ENCODE measurements at places on chromosomes 2 and 18.

DNA sequence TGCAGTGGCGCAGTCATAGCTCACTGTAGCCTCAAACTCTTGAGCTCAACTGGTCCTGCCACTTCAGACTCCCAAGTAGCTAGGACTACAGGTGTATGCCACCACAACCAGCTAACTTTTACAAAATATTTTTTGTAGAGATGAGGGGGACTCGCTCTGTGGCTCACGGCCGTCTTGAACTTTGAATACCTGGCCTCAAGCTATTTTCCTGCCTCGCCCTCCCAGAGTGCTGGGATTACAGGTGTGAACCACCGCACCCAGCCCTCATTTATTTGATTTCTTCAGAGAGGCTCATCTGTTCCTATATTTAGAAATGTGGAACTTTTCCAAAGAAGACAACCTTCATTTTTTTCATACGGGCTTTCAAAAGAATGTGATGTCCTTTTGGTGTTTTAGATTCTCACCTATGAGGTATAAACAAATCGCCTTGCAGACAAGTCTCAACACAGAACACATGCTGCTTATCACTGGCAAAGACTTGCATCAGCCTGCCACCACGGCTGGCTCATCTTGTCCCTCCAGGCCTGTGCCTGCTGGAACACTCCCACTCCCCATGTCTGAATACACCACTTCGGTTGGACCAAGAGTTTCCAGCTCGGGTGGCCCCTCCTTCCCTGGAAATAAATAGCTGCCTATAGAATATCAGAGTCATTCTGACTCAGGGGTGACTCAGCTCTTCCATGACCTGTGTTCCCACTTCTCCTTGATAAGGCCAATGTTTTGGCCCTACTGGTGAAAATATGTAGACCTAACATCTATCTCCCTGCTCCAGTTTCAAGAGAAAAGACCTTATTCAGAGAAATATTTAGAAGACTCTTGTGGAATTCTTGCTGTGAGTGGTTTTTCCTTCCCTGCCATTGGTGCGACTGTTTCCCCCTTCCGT lies 202.6 kb downstream of the TGIF1 start:
- DNase-seq = no peak

GRCh38 chr2:191521608-191522208 lies 156.2 kb upstream of the NABP1 start:
- no peak for DNase-seq

- DNase-seq = no peak
These were observed 215.7 kb downstream of the TMEM182 start for GRCh38 chr2:102977426-102978090.

- DNase-seq = no peak
These were observed 25.1 kb downstream of the INPP5D start for GRCh38 chr2:233085037-233085838.

- DNase-seq = no peak
These were observed 21.4 kb downstream of the ANKRD30B start for GRCh38 chr18:14769381-14769780.

DNA sequence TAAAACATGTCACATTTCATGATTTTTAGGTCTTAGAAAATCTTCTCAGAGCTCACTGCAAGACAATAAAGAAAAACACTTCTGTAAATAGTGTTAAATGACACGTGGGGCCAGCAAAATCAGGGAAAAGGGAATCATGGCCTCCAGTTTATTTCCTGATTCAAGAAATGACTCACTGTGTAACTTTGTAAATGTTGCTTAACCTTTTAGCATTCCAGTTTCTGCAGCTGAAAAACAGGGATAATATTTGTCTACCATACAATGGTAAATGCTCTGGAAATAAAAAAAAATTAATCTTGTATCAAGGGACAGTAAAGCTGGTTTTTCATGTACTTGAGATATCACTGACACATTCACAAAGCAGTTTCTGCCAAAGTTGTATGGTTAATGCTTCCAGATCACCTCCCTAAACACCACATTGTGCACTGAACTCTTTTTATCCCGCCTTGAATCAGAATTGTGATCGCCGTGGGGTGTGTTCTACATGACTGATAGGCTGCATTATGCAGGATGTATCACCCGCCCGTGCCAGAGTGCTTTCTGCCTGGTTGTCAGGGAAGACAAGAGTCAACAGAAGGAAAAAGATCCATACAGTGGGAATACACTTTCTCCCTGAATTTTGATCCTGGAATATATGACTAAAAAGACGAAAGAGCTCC lies 238.8 kb downstream of the IKZF2 start:
- no peak for DNase-seq

- no peak for DNase-seq
These were observed 147.5 kb upstream of the NCK2 start for GRCh38 chr2:105597011-105597805.

- DNase-seq = no peak
These were observed 32.7 kb upstream of the MAP4K3 start for GRCh38 chr2:39469807-39470206.

- no peak for DNase-seq
These were observed 125.7 kb upstream of the TCF4 start for GRCh38 chr18:55713707-55714106.

- DNase-seq = no peak
These were observed 584.3 kb upstream of the PIK3C3 start for GRCh38 chr18:41370740-41371139.

GRCh38 chr2:127511917-127512316 lies 14.4 kb downstream of the IWS1 start:
- no peak for DNase-seq

DNA sequence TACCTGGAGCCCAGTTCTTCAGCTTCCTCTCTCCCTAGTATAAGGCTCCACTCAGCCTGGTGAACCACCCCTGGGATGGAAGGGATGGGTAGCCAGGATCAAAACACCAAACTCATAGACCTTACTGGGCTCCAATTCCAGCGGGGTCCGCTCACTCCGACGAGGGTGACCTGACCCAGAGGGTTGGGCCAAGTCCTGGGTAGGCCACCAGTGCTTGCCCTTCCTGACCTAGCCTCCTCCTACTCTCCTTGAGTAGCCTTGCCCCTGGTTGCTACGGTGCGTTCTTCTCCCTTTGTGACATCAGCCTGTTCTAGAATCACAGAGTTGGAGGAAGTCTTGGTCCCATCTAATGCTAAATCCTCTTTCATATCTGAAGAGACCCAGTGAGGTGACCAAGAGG lies 537 bp upstream of the STAT4 start:
- DNase-seq = no peak

- DNase-seq = no peak
These were observed 40.0 kb upstream of the EPG5 start for GRCh38 chr18:46007165-46007564.

DNA sequence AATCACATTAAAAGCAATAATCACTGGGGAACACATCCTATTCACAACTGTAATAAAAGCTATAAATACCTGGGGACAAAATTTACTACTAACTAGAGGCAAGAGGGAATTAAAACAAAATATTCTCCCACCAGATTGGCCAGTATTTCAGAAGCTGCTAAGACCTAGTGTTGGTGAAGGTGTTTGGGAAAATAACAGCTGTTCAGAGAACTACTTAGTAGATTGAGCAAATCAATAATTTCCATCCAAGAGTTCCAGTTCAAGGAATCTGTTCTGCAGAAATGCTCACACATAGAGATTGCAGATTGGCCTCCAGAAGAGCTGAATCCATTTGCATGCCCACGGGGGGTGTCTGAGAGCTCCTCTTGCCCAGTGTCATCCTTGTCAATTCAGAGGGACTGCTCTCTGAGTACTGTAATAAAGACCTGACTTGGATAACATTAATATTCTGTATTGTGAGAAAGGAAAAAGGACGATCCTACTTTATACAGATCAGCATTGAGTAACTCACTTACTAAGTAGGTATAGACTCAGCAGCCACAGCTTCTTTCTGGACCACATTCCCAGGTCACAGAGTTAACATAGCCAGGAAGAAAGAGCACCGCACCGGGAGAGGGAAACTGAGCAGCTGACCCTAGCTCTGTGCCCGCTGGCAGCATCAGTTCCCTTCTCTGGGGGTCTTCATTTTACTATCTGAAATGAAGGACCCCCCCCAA lies 5.6 kb downstream of the TUBB6 start:
- no peak for DNase-seq

DNA sequence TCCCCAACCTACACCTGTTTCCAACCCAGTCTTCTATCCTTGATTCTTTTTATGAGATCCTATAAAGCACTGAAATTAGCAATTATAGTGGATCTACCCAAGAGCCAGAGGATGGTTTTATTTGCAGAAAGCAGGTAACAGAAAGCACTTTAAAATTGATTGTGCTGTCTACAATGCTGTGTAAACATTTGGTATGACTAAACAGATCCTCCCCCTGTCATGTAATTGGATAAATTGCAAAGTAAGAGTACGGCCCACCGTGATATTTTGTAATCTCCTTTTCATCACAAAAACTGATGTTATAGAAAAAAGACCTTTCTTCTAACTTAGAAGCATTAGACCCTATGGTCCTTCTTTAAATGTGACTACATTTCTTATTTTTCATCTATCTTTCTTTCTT lies 11.3 kb upstream of the PPP3R1 start:
- DNase-seq = no peak

DNA sequence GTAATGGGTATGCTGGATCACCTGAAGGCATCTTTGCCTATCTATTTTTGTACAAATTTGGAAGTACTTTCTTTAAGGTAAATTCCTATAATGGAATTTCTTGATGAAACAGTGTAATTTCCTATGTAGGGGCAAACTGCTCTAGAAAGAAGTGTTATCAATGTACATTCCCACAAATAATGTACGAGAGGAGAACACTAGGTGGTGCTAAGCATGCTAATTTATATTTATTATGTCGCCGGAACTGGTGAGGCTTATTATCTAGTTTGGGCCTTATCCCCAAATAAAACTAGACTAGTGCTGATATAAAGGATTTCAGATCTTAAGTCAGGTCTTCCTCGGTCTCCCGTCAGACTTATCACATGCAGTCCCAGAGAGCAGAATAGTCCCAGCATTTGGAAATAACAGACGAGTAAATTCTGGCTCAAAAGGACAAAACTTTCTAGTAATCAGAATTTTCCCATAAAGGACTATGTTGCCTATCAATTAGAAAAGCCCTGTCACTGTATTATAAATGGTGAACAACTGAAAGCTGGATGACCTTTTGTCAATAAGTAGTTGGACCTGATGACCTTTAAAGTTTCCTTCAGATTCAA lies 86.9 kb upstream of the RBBP8 start:
- DNase-seq = no peak

DNA sequence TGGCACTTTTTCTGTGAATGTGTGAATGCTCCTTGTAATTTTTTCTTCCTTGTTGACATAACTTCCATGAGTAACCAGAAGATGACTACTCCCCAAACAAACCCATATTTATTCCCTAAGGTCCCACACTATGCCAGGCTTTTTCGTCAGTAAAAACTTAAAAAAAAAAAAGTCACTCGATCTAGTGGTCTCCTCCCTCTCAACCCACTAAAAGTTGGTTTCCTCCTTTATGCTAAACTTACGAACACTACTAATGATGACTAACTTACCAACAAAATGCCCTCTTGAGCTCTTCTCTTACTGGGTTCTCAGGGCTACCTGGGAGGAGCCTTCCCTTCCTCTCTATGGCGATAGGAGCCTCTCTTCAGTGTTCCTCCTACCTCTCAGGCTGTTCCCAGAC lies 18.2 kb downstream of the ACVR1 start:
- DNase-seq = no peak

GRCh38 chr18:2997429-2997828 lies 15.5 kb downstream of the LPIN2 start:
- DNase-seq = no peak

- DNase-seq = peak; percentile 89
These were observed 499 bp downstream of the COBLL1 start for GRCh38 chr2:164840930-164841718.

DNA sequence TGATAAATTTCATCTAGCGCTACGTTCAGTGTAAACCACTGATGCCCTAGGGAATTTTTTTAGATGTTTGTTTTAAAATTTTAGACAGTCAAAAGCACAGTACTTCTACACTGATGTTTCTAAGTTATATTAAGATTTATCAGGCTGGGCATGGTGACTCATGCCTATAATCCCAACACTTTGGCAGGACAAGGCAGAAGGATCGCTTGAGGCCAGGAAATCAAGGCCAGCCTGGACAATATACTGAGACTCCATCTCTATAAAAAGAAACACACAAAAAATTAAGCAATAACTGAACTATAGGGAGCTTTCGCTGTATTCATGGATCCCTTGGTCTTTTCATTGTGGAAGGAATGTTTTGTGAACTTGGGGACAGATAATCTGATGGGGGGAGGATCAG lies 50.6 kb upstream of the MAPRE2 start:
- no peak for DNase-seq

DNA sequence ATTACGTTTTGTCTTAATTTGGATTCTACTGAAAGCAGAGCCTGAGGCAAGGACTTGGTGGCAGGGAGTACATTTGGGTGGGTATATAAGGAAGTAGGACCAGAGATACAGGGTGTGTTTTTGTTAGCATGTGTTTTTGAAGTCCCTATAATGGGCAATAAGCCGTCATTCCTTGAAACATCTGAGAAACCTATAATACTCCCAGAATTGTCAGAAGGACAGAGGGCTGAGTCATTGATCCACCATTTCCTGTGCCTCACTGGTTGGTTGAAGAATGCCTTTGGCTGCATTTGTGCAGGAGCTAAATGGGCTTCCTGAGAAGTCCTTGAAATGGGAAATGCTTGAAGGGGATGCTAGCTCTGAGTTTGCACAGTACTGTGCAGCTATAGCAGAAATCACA lies 281.8 kb upstream of the ZEB2 start:
- no peak for DNase-seq

DNA sequence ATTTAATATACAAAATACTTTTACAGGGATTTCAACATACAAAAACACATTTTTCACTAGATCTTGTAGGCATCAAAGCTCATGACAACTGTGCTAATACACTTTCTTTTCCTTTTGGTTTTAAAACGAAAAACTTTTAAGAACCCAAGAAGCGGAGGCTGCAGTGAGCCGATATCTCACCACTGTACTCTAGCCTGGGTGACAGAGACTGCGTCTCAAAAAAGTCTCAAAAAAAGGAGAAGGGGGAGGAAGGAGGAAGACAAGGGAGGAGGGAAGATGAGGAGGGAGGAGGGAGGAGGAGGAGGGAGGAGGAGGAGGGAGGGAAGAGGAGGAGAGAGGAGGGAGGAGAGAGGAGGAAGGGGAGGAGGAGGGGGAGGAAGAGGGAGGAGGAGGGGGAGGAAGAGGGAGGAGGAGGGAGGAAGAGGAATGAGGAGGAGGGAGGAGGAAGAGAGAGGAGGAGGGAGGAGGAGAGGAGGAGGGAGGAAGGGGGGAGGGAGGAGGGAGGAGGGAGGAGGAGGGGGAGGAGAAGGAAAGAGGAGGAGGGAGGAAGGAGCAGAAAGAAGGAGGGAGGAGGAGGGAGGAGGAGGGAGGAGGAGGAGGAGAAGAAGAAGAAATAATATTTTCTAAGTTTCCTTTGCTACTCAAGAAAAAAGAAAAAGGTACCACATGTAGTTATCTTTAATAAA lies 13.8 kb downstream of the ROCK2 start:
- no peak for DNase-seq

DNA sequence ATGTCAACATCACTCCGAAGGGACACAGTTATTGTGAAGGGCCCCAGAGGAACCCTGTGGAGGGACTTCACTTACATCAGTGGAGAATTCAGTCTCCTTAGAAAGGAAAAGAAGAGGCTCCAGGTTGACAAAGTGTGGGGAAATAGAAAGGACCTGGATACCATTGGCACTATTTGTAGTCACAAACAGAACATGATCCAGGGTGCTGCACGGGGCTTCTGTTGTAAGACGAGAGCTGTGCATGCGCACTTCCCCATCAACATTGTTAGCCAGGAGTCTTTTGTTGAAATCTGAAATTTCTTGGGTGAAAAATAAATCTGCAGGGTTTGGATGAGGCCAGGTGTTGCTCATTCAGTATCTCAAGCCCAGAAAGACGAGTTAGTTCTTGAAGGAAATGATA lies 2.4 kb upstream of the ALPK2 start:
- DNase-seq = no peak

- DNase-seq = no peak
These were observed 165.0 kb downstream of the PLCL1 start for GRCh38 chr2:197969391-197969893.
